ENCODE measurements at places on chromosomes 5 and 9.

DNA sequence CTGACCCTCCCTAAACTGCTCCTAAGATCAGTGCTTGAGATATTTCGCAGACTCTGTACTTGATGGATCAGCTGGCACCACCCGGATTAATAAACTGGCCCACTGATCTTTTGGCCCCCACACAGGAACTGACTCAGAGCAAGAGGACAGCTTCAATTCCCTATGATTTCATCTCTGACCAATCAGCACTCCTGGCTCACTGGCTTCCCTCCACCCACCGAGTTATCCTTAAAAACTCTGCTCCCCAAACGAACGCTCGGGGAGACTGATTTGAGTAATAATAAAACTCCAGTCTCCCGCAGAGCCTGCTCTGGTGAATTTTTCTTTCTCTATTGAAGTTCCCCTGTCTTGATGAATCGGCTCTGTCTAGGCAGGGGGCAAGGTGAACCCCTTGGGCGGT, 36.5 kb upstream of the CD180 start:
- DNase-seq = no peak

DNA sequence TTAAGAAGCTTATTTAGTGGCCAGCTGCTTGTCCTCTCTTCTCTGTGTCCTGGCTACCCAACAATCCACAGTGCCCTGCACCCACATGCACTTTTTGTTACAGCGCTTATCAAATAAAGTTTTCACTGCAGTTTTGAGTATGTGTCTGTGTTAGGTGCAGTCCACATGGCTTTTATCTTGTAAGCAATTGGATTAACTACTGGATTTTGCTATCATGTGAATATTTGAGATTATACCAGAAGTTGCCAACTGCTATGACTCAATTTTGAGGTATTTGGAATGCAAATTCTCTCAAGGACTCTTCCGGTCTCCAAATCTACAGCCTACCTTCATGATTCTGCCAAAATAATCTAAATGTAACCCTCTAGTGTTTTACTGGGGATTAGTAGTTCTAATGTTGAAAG, 690.2 kb downstream of the NR2F1-AS1 start:
- no peak for DNase-seq

GRCh38 chr5:160462167-160462566, 40.5 kb downstream of the PTTG1 start:
- DNase-seq = no peak

GRCh38 chr5:133155326-133155969, 103.6 kb downstream of the HSPA4 start:
- DNase-seq = no peak

DNA sequence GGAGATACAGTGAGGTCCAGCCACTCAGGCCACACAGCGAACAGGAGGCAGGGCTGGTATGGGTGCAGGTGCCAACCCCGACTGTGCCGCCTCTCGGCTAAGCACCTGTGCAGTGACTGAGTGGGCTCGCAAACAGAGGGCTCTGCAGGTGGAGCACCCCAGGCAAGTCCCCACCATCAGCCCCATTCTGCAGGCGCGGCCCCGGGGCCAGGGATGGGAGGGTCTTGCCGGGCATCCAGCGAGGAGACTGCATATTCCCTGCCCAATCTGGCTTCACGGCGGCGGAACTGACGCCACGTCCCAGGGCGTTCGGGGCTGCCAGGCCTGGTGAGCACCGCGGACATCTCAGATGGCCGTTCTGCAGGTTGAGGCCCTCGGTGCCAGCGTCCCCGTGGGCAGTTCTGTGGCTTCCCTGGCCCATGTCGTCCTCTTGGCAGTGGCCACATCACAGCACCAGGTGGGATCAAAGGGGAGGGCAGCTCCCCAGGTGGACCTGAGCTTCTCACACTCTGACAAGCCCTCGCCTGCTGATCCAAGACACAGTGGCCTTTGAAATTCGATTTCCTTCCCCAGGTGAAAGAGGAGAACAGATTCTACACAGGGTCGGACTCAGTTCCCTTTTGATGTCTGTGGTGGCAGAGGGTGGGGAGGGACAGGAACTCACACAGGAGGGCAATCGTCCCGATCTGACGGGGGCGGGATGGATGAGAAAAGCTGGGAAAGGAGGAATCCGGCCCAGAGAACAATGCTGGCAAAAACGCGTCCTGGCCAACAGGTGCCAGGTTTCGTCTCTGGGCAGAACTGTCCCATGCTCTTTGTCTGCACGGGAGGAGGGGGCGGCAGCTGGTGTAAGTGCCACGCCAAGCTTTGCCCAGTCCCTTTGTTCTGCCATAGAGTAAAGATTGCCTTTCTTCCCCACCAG, 18.8 kb downstream of the DBH start:
- DNase-seq = no peak

GRCh38 chr9:113508111-113508749, 44.7 kb downstream of the RGS3 start:
- DNase-seq = no peak

DNA sequence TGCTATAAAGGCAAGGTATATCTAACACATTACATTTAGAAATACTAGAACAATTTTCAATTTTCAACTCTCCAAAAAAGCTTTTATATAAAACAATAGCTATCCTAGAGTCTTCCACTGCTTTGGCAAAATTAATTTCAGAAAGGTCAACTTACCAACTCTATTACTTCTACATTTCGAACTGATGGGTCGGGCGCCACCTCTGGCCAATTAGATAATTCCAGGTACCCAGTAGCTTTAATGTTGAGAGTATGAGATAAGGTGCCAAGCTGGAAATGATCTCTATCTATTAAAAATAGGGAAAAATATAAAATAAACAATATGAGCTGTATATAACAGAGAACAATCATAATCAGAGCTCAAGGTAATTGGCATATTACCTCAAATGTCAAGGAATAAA, 166.6 kb downstream of the AP3B1 start:
- DNase-seq = no peak

- no peak for DNase-seq
Observed at GRCh38 chr9:110655754-110656641, 12.6 kb upstream of the MUSK start.

DNA sequence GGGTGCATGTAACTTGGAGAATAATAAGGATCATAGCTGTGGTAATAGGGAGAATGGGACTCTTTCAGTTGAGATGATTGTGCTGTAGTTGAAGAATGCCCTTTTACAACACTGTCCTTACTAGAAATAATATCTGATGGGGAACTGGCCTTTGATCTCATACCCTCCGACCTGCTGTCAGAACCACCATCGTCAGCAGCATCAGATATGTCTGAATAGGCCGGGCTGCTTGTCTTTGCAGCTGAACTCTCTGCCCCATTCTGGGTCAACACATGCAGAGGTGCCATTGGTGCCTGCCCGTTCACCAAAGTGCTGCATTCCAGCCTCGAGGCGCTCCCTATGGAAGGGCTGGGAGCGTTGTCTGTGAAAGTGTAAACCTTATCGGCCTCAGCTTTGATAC, 99.1 kb downstream of the ZNF608 start:
- no peak for DNase-seq

Data from NCI-H1105 (cell line).